ENCODE measurements at places on chromosomes 2 and 18.

- DNase-seq, result no peak
Observed at GRCh38 chr2:222637067-222637466, 18.8 kb downstream of the FARSB start.

DNA sequence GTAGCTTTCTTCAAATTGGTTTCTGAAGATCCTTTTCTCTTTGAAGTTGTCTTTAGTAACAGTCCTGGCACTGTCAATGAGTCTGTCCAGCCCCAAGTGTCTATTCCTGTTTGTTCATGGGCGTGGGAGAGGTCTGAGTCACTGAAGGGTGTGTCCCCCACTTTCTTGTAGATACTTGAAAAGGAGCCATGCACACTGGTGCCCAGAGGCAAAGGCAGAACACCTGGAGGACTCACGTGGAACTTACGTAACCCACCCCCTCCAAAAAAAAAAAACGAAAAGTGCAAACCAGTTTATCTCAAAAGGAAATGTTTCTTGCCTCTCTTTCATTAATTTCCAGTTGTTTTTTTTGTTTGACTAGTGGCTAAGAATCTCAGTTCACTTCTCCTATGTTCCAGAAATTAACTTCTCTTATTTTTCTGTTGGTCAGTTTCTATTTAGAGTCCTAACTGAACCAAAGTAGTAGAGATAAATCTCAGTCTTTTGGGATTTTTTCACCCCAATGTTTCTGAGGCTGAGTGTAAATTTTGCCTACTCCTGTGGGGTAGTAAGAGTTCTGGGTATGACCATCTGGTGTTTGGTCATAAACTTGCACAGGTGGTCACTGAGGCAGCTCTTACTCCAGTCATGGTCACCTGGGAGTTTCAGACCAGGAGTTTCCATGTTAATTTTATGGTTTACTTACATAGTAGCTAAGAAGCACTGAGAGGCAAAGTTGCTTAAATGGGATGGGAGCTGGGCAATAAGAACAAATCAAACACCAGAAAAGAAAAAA lies 54.9 kb downstream of the DSC3 start:
- no peak for DNase-seq

GRCh38 chr2:32330136-32330535 lies 26.7 kb upstream of the BIRC6 start:
- DNase-seq, result no peak

GRCh38 chr2:133666621-133667020 lies 98.4 kb upstream of the NCKAP5 start:
- no peak for DNase-seq

- no peak for DNase-seq
Observed at GRCh38 chr2:33069894-33070651, 123.3 kb downstream of the LTBP1 start.

- no peak for DNase-seq
Observed at GRCh38 chr2:46421361-46421760, 58.0 kb upstream of the TMEM247 start.

- DNase-seq, result no peak
Observed at GRCh38 chr2:26870585-26871095, 22.7 kb downstream of the DPYSL5 start.
